ENCODE measurements at places on chromosomes 11 and 22.
A peak's percentile ranks its signal among the peaks of the same experiment; 100 is the strongest.

GRCh38 chr11:95585069-95585751 lies 204.4 kb downstream of the FAM76B start:
- no peak for DNase-seq

- DNase-seq = no peak
Observed at GRCh38 chr11:109798521-109798920, 294.7 kb upstream of the ZC3H12C start.

DNA sequence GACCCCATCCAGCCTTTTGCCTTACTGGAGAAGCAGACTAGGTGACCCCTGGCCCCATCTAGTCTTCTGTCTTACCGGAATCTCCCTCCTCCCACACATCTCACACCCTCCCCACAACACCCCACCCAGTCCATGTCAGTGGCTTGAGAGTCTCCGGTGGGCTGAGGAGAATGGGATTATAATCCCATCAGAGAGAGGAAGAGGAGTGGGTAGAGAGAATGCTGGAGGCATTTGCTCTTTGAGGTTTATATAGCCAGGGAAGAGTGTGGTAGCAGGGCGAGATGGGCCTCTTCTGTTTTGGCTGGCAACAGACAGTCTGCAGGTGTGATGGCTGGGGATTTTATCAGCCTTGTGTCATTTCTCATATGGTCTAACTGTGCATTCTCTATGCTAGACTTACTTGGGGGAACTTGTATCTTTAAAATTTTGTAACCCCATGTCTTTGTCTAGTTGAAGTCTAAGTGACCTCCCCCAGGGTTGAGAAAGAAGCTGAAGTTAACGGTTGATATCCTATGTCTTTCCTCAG lies 50.3 kb downstream of the GRAMD1B start:
- DNase-seq = no peak

DNA sequence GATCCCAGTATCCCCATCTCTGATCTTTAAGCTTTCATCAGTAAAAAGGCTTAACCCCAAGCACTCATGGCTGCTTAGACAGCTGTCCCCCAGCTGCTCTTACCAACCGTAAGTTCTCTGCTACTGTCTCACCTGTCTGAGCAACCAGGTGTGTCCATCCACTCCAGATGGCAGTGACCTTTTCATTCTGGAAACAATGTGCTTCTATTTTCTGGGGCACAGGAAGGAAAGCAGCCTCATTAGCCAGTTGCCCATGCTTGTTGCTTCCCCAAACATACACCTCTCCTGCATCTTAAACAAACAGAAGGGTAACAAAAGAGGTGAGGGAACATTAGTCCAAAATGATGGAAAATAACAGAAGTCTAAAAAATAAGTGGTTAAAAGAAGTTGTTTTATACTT lies 24.4 kb downstream of the SERGEF start:
- DNase-seq = no peak

DNA sequence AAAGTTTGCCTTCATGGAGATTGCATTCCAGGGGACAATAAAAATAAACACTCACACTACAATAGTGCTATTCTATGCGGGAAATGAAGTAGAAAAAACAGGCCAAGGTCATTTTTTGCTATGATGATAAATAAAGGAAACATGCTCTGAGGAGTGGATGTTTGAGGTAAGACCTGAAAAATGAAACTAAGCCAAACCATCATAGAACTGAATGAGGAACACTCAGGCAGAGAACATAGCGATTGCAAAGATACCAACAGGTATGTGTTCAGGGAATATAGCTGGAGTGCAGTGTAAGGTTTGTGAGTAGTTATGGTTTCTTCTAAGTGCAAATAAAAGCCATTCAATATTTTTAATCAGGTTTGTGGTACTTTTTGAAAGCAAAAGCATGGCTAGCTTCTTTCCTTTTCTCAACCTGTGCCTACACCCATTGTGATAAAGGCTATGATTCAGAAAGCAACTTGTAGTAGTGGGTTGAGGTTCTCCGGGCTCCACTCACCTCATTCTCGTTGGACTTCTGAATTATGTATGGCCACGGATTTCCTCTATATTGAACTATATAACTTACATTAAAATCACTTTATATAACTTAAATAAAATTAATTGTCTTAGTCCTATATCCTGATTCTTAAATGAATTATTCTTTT lies 278.2 kb upstream of the CHORDC1 start:
- DNase-seq = no peak

- DNase-seq = no peak
Observed at GRCh38 chr11:38282718-38283117, 1684.7 kb upstream of the RAG2 start.

GRCh38 chr22:39369586-39369985 lies 19.8 kb downstream of the SYNGR1 start:
- no peak for DNase-seq

GRCh38 chr22:37230673-37231405 lies 13.2 kb downstream of the RAC2 start:
- DNase-seq = no peak

GRCh38 chr11:34583818-34584217 lies 37.1 kb upstream of the EHF start:
- DNase-seq = no peak

DNA sequence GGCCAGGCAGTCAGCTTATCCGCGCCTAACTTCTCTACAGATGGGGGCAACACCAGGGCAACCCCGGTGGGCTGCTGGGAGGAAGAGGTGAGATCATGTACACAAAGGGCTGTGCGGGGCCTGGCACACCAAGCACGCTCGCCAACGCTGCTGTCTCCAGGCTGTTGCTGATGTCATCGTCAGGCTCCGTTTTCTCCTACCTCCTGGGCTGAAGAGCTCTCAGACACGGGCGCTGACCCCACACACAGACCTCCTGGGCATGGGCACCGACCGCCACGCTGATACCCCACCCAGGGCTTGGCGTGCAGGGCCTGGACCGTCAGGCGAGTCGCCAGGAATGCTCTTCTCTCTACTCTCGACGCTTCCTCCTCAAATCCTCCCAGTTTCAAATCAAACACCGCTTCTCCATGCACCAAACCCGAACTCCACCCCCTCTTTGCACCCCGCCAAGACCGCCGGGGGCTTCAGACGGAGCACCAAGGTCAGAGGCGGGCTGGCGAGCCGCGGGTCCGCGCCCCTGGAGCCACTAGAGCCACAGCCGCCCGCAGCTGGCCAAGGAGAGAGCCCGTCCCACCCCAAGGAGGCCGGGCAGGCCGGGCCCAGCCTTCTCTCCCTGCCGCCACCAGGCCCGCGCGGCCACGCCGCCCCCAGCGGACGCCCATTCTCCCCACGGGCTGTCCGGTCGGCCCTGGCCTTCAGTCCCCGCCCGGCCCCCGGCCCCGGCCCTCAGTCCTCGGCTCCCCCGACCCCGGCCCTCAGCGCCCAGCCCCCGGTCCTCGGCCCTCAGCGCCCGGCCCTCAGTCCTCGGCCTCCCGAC lies 772 bp downstream of the SBF1 start:
- no peak for DNase-seq

GRCh38 chr11:90407350-90407749 lies 184.5 kb upstream of the CHORDC1 start:
- no peak for DNase-seq

GRCh38 chr11:119607726-119608125 lies 121.3 kb downstream of the NECTIN1 start:
- DNase-seq = peak; percentile 28

DNA sequence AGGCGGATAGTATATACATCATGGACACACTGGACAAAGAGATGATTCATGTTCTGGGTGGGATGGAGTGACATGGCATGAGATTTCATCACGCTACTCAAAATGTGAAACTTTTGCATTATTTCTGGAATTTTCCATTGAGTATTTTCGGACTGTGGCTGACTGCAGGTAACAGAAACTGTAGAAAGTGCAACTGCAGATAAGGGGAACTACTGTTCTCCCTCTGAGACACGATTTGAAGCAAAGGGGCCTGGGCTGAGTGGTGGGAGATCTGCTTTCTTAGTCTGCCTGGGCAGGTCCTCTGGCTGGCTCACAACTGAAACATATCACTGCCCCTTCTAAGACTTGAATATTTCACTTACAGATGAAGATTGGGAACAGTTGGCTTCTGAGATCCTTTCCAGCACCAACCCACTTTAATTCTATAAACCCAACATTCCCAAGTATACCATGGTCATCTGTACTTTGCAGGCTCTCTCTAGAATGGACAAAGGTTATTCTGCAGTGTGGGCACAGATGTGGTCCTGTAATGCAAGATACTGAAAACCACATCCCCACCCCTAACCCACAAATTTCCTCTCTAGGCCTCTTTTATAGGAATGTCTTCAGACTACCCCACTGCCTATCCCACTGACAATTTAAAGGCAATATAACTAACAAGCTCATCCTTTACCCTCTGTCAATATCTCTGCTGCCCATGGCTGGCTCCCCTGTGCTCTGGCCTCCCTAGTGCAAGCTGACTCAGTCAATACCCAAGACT lies 121.1 kb downstream of the KCNC1 start:
- DNase-seq = no peak

GRCh38 chr22:37462436-37462835 lies 23.7 kb downstream of the MFNG start:
- DNase-seq = no peak

DNA sequence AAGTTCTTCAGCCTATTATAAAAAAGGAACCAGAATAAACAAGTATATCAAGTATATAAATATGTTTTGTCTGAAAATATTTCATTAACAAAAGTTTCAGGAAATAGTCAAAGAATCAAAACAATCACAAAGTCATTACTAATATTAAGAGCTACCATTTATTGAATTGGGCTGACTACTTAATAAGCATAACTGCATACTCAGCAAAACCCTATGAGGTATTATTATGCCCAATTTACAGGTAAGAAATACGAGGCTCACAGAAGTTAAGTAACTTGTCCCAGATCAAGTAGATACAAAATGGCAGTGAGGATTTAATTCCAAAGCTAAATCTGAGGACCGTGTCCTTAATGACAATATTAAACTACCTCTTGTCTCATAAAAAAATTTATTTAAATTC lies 52.2 kb downstream of the EIF3M start:
- no peak for DNase-seq

GRCh38 chr11:115054570-115055538 lies 376.5 kb downstream of the NXPE2 start:
- no peak for DNase-seq

DNA sequence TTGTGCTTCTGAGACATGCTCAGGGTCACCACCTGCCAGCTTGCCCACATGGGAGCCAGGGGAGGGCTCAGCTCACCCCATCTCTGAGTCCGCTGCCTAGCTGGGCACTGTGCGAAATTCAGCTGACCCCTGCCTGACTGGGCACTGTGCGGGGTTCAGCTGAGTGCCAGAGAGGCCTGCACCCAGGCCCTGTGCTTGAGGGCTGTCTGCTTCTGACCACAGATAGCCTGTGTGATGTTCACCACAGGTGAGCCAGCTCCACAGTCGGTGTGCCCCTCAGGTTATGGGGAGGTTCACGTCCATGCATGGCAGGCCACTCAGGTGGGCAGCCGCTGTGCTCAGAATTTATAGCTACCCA lies 84.5 kb upstream of the SUSD2 start:
- DNase-seq = no peak

- no peak for DNase-seq
Observed at GRCh38 chr11:78768971-78769370, 194.3 kb upstream of the NARS2 start.

DNA sequence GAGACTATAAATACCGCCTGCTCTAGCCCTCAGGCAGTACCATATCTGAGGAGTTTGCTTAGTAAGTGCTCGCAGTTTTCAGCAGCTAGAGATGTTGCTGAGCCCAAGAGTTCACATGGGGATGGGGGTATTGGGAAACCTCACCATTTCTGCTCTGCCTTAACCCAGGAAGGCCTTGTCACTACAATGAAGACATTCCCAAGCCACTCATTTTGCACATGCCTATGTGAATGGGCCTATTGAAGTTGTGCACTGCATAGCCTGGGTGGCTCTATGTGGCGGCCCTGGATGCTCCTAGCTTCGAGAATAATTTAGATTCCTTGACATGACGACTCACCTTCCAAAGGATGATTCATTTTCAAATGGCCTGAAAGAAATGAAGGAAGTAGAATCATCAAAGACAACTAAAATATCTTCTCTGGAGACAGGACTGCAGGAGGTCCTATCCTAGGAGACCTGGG lies 163.4 kb downstream of the ADAMTS15 start:
- no peak for DNase-seq

- no peak for DNase-seq
Observed at GRCh38 chr11:9851366-9851765, 187.5 kb downstream of the SWAP70 start.

DNA sequence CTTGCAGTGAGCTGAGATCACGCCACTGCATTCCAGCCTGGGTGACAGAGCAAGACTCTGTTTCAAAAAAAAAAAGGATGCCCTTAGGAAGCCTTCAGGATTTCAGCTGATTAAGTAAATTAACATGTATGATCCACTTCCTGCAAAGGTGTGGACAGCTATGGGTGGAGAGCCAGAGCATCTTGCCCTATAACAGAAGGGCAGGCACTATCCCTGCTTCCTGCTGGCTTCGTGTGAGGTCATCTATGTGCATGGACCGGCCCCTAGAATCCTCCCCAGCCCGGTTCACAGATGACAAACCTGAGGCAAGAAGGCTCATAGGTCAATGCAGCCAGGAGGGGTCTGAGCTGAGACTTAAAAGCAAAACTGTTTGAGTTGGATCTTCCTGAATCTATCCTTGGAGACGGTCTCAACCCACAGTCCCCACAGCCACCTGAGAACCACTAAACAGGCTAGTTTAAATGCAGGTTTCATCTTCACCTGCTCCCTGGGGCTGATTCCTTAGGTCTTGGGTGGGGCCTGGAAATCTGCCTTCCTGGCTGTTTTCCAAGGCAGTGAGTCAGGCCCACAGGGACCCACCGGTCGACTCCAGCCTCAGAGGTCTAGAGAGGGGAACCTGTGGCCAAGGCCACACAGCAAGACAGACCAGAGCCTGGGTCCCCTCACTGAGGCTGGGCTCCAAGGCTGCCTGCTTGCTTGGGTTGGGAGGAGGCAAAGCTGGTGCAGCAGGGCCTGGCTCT lies 55.2 kb upstream of the MPEG1 start:
- no peak for DNase-seq

GRCh38 chr22:40620464-40621046 lies 16.0 kb downstream of the MRTFA start:
- no peak for DNase-seq

DNA sequence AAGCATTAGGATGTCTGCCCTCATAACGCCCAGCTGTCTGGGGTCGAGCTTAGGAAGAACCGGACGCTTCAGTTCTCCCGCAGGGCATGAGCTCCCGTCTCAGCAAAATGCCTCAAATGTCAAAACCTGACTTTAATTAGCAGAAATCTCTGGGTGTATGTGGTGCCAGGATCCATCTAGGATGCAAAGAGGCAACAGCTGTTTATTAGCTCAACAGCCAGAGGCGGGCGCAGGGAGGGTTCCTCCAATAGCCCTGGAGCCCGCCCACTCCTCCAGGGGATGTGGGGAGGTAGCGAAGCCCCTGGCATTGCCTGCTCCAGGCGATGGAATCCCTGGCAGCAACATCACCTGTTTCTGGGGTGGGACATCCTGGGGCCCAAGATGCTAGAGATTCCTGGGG lies 39.4 kb upstream of the RTL6 start:
- DNase-seq = no peak

Measured in NCI-H2107 (cell line).